GM12892 (cell line): ENCODE measurements at places on chromosomes 12 and 14.

- DNase-seq, result peak; percentile 15
These were observed 62.3 kb upstream of the PPP1R12A start for GRCh38 chr12:79997096-79997791.

- no peak for DNase-seq
These were observed 86.6 kb downstream of the CRADD start for GRCh38 chr12:93763746-93764147.

DNA sequence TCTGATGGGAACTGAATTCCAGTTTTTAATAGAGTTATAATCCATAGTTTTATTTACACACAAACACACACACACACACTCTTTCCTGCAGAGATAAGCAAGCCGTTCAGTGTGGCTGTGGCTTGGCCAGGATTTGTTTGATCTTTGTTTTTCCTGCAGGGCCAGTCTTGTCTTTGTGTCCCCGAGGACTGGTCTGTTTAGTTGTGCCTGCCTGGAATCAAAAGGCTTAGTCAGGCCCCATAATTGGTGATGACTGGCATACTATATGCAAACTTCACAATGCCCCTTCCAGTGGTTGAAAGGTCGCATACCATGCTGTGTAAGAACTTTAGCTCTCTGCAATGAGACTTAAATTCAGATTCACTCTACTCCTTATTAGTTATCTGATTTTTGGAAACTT lies 26.0 kb downstream of the WBP11 start:
- no peak for DNase-seq

- DNase-seq, result no peak
These were observed 579 bp upstream of the CLMN start for GRCh38 chr14:95320078-95320895.

DNA sequence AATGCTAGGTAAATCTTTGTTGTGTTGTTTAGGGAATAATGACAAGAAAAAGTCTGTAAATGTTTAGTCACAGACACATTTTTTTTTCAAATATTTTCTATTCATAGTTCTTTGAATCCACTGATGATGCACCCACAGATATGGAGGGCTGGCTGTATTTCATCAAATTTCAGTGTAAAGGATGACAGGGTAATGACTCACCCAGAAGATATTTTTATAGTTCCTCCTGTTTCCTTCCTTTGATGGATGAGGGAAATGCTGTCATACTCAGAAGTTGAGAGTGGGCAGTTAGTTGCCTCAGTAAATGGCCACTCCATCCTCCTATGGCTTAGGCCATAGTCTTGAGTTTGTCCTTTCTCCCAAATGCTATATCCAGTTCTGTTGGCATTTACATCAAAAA lies 76.9 kb upstream of the REP15 start:
- no peak for DNase-seq

DNA sequence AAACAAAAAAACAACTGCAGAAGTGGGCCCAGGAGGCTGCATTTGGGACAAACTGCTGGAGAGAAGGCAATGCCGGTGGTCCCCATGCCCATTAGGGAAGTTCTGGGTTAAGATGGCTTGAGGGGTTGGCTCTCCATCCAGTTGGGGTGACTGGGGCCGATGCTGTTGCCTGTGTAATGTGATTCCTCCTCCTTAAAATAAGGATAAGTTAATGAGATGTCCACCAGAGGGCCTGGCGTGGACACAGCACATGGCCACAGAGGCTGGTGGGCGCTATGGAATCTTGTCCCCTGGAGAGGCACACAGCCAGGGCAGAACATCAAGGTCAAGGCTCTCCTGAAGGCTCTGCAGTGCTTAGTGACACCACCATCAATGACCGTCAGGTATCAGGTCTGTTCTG lies 1.0 kb upstream of the TESC start:
- DNase-seq, result no peak

DNA sequence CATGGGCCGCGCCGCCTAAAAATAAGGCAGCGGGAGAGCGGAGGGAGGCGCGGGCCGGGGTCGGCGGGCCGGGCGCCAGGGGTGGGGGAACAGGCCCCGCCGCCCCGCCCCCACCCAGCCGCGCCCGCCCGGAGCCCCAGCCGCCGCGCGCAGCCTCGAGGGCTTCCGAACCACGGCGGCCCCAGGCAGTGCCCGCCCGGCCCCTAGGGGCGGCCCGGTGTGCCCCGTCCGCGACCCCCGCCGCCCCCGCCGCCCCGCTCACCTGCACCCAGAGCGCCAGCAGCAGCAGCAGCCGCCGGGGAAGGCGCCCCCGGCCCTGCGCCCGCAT lies 519 bp downstream of the JAG2 start:
- no peak for DNase-seq

DNA sequence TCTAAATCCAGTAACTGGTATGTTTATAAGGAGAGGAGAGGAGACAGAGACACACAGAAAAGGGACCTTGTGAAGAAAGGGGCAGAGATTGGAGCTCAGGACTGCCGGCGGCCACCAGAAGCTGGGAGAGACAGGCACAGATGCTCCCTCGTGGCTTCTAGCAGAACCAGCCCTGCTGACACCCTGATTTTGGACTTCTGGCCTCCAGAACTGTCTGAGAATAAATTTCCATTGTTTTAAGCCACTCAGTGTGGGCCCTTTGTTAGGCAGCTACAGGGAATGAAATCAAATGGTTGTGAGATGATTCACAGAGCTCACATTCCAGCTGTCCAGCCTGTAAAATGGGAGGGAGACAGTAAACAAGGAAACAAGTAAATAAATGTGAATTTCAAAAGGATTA lies 47.6 kb downstream of the TMEM132C start:
- DNase-seq, result no peak

DNA sequence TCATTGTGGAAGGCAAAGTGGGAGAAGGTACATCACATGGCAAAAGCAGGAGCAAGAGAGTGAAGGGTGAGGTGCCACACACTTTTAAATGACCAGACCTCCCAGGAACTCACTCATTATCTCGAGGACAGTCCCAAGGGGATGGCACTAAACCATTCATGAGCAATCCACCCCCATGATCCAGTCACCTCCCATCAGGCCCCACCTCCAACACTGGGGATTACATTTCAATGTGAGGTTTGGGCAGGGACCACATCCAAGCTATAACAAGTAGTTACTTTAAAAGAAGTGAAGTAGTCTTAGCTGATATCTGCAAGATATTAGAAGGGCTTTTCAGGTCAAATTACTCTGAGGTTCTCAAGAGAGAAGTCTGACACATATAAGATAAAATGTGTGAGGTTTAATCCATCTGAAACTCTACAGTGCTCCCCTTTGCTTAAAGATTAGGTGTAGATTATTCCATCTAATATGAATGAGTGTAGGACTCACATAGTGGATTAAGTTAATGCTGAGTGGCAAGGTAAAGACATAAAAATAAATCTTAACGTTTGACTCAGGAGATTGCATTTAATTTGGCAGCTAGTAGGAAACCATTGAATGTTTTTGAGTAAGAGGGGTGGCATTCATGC lies 130.8 kb downstream of the TMX1 start:
- no peak for DNase-seq

DNA sequence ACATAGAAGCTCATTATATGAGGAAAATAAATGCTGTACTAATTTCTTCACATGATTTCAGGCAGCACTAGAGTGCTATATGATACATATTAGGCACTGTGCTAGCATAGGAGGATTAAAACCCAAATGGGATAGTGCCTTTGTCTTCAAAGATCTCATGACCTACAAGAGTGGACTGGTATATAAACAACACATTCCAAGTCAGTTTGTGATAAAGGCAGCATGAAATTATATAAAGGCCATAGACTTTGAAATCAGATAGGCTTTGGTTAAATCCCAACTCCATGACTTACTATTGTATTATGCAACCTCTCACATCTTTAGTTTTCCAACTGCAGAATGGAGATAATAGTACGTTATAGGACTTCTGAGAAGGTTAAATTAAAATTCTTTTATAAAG lies 179.7 kb downstream of the RAD51B start:
- DNase-seq, result no peak

DNA sequence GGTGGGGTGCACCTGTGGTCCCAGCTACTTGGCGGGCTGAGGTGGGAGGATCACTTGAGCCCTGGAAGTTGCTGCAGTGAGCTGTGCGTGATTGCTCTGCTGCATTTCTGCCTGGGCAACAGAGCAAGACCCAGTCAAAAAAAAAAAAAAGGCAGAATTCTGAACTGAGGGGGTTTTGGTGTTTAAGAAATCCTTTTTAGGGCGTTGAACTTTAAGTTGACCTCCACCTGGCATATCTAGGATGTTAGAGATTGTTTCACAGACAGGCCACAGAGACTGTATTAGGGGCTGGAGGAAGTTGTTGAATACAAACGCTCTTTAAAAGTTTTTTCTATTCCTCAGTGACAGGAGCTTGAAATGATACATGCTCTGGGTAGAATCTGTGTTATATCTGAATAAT lies 60.5 kb downstream of the FBXW8 start:
- no peak for DNase-seq

DNA sequence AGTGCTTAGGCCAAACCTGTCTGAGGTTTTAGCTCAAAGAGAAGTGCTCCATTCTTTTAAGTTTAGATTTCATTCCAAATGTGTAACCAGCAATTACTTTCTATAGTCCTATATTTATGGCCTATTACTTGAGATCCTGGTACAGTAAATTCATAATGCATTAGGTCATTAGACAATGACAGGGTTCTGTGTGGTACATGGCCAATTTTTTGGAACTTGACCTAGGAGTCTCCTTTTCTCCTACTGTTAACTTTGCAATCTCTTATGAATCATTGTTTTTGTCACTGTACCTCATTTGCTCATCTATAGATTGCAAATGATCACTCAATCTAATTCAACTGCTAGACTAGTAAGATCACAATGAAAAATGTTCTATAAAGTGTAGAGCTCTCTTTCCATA lies 136.7 kb downstream of the PDE3A start:
- no peak for DNase-seq

GRCh38 chr14:81480741-81481140 lies 52.9 kb downstream of the SEL1L start:
- DNase-seq, result no peak

DNA sequence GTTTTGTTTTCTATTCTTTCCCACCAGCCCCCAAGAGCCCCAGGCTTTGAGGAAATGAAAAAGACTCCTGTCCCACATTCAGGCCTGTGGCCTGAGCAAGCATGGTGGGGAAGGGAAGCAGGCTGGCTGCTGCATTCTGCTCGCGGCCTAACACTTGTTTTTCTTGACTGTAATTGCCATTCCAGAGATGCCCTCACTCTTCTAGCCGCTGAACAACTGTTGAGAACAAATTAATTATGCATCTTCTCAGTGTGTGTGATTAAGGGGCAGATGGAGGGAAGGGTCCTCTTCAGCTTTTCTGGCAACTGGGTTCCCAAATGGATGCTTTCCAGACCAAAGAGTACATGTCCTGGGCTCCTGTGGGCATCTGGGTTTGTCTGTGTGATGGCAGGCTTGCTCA lies 43.3 kb downstream of the ADCK1 start:
- no peak for DNase-seq

DNA sequence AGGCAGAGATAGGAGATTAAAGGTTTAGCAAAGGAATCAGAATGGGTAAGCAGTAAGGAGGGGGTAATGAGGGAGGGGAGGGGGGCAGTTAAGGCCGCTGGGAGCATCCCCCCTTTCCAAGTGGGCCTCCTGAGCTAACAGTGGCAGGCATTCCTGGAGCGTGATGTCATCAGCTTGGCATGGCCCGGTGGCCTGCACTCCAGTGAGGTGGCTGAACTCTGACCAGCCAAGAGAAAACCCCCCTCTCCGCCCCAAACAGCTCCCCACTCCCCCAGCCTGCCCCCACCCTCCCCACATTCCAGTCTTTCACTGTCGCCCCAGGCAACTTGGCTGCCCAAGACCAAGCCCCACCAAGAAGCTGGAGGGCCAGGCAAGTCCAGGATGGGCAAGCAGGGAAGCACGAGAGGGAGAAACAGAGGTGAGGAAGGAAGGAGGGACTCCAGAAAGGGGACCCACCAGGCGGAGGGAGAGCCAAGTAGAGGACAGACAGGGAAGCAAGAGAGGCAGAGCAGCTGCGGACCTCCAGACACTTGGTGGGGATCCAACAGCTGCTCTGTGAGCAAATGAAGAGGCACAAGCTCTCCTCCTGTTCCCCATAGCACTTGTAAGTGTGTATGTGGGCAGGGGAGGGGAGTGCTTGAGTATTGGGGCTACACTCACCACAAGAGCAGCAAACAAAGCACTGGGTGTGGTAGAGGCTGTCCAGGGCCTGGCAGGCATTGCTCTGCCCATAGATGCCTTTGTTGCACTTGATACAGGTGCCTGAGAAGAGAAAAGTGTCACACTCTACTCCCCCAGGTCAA lies 4.5 kb downstream of the AJUBA start:
- no peak for DNase-seq

DNA sequence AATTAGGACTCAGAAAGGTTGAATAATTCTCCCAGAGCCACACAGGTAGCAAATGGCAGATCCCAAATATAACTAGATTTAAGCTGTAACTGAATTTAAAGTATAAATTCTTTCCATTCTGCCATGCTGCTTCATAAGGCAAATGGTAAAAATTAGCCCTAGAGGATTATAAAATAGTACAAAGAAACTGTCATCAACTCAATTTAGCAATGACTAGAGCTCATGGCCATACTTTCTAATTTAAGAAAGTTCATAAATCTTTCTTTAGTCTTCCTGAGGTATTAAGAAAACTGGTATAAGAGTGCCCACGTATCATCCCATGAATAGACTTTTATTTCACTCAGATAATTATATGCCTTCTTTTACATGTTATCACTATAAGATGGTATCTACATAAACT lies 34.8 kb downstream of the MED13L start:
- no peak for DNase-seq

DNA sequence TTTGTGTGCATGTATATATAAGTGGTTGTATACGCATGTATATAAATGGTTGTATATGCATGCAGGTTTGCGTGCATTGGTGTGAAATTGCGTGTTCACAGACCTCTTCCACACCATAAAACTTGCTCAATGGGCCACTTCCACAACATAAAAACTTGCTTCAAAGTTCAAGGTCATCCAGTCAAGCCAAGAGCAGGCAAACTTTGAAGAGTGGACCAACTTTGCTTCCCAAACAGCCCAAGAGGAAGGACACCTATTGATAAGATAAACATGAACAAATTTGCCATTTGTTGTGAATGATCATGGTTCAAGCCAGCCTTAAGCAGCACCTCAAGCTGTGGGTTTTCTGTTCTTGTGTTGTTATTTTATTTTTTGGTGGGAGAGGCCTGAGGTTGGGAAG lies 25.2 kb upstream of the PPP1CC start:
- no peak for DNase-seq
